ENCODE measurements at places on chromosomes 5 and 9.

GRCh38 chr5:68074048-68074632 lies 141.4 kb upstream of the PIK3R1 start:
- H3K27me3 ChIP-seq, result no peaks in the 10 kb centered on the region
- H3K36me3 ChIP-seq, result no peaks in the 10 kb centered on the region
- no peak overlapping the region for H3K27ac ChIP-seq
- no peaks in the 10 kb centered on the region for H3K4me1 ChIP-seq

GRCh38 chr9:107024193-107024592 lies 161.2 kb downstream of the ZNF462 start:
- no peaks in the 10 kb centered on the region for H3K36me3 ChIP-seq
- DNase-seq, result no peak
- H3K4me3 ChIP-seq, result no peak overlapping the region
- H3K4me1 ChIP-seq, result peaks cover 7% of the 10 kb centered on the region
- no peaks in the 10 kb centered on the region for H3K27me3 ChIP-seq
- H3K27ac ChIP-seq, result no peak overlapping the region

DNA sequence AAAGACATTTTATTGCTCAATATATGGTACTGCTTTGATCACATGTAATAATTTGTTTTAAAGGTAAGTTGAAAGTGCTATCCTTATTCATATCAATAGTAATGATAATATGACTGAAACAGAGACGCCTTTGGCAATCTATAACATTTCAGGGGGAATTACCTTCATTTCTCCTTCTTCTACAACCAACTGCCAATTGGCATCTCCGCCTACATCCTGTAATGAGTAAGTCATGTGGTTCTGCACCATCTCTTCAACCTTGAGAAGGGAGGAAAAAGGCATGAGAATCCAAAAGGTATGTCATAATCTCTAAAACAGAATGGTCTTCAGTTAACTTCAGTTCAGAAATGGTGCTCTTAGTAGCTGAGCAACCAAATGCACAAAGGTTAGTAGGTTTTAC lies 52.4 kb downstream of the HMGCR start:
- no peaks in the 10 kb centered on the region for H3K27me3 ChIP-seq
- peaks cover 47% of the 10 kb centered on the region for H3K36me3 ChIP-seq
- no peaks in the 10 kb centered on the region for H3K4me1 ChIP-seq
- H3K4me3 ChIP-seq, result no peak overlapping the region
- DNase-seq, result no peak
- H3K27ac ChIP-seq, result no peak overlapping the region

DNA sequence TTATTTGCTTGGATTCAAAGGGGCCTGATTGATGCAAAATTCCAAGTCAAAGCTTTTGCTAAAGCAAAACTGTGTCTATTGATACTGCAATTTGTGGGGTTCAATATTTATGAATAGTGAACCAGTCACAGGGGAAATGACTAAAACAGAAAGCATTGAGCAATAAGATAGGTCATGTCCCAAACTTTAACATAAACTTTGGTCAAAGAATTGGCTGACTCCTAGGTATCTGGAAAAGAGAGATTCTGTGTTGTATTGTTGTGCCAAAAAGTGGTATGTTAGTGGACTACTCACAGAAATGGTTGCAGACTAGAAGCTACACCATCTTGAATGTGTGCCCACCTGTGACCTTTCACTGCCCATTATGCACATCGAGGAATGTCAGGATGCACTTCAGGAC lies 585.5 kb upstream of the RGMB start:
- H3K4me3 ChIP-seq, result no peak overlapping the region
- H3K27ac ChIP-seq, result no peak overlapping the region
- H3K4me1 ChIP-seq, result no peaks in the 10 kb centered on the region
- no peaks in the 10 kb centered on the region for H3K27me3 ChIP-seq

DNA sequence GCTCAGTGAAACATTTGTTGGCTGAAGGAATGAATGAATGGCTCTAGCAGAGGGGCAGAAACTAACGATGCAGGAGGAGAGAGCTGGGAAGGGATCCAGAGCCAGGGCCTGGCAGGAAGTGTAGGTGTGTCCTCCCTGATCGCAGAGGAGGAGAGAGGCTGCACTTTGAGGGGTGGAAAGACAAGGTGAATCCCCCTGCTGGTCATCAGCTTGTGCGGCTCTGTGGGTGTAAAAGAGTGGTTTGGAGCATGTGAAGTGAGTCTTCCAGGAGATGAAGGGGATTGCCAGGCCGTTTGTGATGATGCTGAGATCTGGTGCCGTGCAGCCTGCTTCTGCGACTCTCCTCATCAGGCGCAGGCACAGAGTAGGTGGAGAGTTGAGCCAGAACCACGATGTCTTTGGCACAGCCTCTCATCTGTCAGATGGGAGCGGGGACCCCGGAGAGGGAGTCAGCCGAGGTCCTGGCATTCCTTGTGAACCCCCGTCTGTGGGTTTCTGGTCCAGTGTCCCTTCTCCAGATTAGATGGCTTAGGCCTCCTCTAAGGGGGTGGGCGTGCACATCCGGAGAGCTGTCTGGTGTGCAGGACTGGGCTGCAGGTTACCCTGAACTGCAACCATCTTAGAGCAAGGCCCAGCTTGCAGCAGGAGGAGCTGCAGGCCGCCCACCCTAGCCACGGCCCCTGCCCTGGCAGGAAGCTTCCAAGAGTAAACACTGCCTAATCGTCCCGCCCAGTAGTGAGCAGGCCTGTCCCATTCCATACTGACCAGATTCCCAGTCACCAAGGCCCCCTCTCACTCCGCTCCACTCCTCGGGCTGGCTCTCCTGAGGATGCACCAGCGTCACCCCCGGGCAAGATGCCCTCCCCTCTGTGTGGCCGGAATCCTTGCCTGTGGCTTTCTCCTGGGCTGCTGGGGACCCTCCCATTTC lies at the start of gene ADAMTS13:
TSS of gene ADAMTS13 (plus strand) at position 753 of the 928 bp plus-strand sequence. CDS start at position 830, 77 bp downstream.
- no peak within 1 kb of the TSS for H3K4me3 ChIP-seq
- no peak for DNase-seq
- no peak within 1 kb of the TSS for H3K27ac ChIP-seq
- H3K4me1 ChIP-seq, result peaks cover 15% of the 10 kb centered on the region
- H3K27me3 ChIP-seq, result no peaks in the 10 kb centered on the region

Measured in suprapubic skin (tissue), 4 donors.